ENCODE measurements at places on chromosomes 2 and 18.

DNA sequence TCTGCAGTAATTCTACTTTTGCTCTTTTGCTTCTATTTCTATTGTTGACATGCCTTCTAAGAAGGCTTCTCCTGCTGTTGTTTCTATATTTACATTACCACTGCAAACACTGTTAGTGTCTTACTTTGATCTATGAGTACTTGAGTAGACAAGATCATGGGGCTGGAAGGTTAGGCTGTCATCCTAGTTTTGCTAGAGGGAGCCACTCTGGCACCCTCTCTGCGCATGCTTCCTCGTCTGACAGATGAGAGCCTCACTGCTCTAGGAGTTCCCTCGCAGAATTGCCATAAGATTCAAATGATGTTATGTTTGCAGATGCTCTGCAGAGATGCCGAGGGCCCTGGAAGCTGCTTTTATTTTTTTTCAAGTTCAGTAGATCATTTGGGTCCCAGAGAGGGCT is 185.6 kb downstream of the RNF144A start:
- no peak for DNase-seq

- DNase-seq, result no peak
Measured at GRCh38 chr2:178298785-178299212, 104.5 kb downstream of the OSBPL6 start.

GRCh38 chr18:26961839-26962238 is 96.3 kb upstream of the AQP4 start:
- DNase-seq, result no peak

DNA sequence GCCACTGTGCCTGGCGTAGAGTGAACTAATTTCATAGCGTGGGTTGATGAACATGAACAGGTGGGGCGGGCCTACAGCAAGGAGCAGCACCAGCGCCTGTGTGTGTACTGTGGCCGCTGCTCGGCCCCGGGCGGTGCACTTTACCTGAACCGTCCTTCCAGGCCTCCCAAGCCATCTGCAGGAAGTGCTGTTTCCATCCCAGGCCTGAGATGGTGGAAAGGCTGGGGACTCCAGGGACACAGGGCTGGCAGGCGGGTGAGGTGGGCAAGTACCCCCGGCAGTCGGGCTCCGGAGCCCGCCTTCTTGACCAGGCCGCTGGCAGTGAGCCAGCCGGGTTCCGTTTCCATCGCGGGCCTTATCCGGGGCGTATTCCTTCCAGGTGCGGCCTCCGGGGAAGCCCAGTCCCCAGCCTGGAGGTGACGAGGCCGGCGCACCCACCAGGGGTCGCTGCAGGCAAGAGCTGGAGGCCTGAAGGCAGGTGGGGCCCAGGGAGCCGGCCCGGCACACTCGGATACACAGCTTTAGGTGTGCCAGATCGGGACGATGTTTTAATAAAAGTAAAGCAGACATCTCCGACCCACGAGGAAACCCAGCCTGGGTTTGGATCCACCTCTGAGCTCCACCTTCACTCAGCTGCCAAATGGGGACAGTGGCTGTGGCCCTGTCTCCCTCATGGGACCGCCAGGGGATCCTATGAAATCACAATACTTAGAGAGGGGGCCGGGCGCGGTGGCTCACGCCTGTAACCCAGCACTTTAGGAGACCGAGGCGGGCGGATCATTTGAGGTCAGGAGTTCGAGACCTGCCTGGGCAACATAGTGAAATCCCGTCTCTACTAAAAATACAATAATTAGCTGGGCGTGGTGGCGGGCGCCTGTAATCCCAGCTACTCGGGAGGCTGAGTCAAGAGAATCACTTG is 22.7 kb upstream of the PDIA6 start:
- DNase-seq, result peak; percentile 58

- DNase-seq, result no peak
Measured at GRCh38 chr2:69020496-69021426, 7.8 kb downstream of the ANTXR1 start.

DNA sequence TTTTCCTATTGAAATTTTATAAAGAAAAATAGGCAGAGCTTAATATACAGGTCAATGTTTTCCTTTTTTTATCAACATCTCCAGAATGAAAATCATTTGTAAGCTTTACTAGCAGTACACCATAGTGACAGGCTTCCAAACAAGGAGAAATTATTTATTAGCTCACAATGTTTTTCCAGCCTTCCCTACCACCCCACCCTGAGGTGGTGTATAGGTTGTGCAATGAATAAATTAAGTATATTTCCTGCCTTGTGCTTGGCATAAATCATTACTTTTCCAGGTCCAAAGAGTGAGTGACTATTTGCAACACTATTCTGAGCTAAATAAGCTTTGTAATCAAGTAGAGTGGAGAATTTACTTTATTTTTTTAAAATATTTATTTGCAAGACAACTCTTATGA is 876.2 kb upstream of the POU3F3 start:
- DNase-seq, result no peak

- no peak for DNase-seq
Measured at GRCh38 chr2:224579411-224579810, 5.8 kb downstream of the CUL3 start.

GRCh38 chr2:120430957-120431356 is 85.0 kb downstream of the INHBB start:
- no peak for DNase-seq

DNA sequence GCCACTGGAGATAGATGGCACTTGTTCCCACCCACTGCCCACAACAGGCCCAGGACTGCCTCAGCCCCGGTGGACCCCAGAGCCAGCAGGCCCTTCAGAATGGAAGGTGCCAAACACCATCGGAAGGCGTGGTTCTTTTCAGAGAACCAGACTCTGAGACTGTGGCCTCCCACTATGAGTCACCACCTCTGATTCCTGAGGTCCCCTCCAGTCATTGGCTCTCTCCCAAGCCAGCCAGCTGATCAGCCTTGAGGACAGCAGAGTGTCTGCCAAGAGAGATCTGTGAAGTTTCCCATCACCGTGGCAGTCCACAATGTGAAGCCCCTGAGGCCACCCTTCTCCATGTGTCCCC is 10.4 kb upstream of the MAP3K2 start:
- peak; percentile 87 for DNase-seq

- no peak for DNase-seq
Measured at GRCh38 chr2:43526994-43527393, 68.8 kb downstream of the THADA start.

DNA sequence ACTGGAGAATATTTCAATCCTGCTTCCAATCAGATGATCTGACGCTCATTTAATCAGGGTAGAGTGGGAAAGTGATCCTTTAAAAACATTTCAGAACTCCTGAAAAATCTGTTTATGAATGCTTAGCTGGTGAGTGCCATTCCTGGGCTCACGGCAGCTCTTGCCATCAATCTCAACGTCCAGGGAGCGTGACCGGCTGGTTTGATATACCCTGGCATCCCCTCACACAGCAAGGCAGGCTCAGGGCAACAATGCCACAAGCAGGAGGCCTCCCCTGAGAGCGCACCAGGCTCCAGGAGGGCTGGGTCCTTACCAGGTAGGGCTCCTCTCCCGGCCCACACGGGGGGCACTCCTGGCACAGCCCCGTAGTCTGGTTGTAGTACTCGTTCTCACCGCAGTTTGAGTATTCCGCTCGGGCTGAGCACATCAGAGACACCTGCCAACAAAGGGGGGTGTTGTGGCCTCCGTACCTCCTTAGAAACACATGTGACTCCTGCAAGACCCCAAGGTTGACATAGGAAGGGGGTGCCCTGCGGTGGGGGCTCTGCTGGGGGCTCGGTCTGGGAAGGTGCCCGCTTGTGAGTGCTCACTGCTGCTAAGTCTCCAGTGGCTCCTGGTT is 59.1 kb downstream of the EDAR start:
- DNase-seq, result no peak

DNA sequence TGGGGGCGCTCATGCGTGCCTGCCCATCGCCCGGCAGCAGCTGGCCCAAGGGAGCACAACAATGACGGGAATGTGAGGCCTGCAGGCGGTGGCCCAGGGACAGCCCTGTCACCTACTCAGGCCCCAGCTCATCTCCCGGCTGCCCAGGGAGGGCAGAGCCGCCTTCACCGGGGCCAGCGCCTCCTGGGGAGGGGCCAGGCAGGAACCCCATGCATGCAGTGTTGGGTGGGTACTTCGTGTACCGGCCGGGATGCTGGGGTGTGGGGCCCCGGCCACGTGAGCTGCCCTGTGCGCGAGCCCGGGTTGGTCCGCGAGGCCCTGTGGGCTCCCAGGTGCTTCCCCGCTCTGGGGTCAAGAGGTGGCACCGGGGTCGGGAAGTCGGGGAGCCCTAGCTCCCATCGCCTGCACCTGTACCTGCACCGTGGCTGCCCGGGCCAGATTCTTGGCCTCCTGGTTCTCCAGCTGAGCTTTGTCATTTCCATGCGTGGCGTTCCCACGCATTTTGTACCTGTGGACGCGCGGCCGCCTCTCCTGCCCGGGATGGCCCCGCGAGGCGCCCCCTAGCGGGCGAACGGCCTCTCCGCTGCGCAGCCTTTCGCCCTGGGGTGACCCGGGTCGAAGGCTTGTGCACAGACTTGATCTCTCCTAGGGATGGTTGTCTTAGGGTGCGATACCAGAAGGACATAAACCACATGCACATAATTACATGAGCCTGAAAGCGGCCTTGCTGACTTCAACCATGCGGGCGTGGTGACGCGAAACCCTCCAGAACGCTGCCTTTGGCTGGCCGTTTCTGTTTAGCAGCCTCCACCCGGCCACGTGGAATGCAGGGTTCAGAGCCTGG is 950 bp downstream of the KLHL30 start:
- DNase-seq, result no peak

GRCh38 chr2:180621366-180621765 is 359.0 kb upstream of the UBE2E3 start:
- no peak for DNase-seq
